Epithelial cell of esophagus (primary cell): ENCODE measurements at places on chromosomes 12 and 14.
A peak's percentile ranks its signal among the peaks of the same experiment; 100 is the strongest.

GRCh38 chr14:23437133-23438100, 2.0 kb upstream of the MYH7 start:
- DNase-seq, result no peak

- DNase-seq, result no peak
These were observed 46.3 kb downstream of the PTPRQ start for GRCh38 chr12:80490329-80490728.

DNA sequence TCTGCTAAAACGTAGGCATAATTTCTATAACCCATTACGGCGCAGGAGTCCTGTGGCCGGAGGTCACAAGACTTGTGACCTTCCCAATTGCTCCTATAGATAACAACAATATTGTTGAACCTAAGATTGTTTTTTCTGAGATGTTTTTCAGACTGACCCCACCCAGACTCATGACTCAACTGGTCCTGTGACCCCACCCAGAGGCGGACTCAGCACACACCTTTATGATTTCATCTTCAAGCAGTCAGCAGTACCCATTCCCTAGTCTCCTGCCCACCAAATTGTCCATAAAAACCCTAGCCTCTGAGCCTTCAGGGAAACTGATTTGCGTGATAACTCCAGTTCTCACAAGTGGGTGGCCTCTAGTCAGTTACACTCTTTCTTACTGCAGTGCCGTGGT, 5.9 kb upstream of the PPP4R3A start:
- peak; percentile 53 for DNase-seq

DNA sequence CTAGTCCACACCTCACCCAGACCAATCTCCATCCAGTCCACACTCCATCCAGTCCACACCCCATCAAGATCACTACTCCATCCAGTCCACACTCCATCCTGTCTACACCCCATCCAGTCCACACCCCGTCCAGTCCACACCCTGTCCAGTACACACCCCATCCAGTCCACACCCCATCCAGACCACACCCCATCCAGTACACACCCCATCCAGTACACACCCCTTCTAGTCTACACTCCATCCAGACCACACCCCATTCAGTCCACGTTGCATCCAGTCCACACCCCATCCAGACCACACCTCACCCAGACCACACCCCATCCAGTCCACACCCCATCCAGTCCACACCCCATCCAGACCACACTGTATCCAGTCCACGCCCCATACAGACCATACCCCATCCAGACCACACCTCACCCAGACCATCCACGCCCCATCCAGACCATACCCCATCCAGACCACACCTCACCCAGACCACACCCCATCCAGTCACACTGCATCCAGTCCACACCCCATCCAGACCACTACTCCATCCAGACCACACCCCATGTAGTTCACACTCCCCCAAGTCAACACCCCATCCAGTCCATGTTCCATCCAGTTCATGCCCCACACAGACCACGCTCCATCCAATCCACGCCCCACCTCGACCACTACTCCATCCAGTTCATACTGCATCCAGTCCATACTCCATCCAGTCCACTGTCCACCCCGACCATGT, 116.6 kb upstream of the RTL1 start:
- no peak for DNase-seq

DNA sequence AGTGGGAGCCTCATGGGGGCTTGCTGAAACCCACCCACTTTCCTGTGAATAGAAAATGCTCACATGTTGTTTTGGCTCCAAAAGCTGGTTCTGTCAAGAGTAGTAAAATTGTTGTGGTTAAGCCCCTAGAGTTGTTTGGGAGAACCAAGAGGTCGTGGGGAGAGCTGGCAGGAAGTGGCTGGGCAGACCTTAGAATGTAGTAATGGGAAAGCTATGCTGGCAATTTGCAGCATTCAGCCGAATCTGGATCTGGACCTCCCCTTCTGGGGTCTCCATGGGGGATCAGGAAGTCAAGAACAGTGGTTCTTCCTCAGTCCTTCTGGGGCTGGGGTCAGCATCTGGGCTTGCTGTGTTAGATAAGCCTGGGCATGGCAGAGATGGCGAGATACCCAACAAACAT, 150.6 kb upstream of the TBX3 start:
- no peak for DNase-seq

- peak; percentile 30 for DNase-seq
These were observed 15.1 kb upstream of the CLEC1A start for GRCh38 chr12:10113920-10114319.

- no peak for DNase-seq
These were observed 218.4 kb upstream of the C14orf180 start for GRCh38 chr14:104361101-104361591.

DNA sequence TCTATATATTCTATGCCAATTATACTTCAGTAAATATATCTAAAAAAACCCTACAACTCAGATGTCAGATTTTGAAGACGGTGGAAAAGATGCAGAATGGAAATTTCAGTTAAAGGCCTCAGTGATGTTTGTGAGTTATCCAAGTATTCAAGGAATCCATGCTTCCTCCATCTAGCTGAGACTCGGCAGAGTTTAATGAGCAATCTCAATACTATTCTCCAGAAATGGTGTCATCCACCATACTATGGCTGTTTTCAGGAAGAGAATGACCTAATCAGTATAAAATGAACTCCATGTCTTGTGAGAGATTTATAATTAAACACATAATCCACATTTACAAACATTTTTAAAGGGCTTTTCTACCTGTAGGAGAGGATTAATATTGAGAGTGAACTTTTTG, 66.0 kb downstream of the KLHL28 start:
- DNase-seq, result peak; percentile 87

- DNase-seq, result peak; percentile 34
These were observed 412 bp downstream of the FGFR1OP2 start for GRCh38 chr12:26938701-26939062.

- no peak for DNase-seq
These were observed at the start of gene TC2N for GRCh38 chr14:91867316-91867988. TC2N (minus strand) TSS chr14:91867536; CDS start chr14:91813769, 53,767 bp downstream.

- no peak for DNase-seq
These were observed 108.9 kb upstream of the RESF1 start for GRCh38 chr12:31850268-31850667.

- peak; percentile 42 for DNase-seq
These were observed at the start of gene CACNA1C for GRCh38 chr12:2052826-2053678. CACNA1C (plus strand) TSS chr12:2052987; CDS start chr12:2053563, 576 bp downstream.

DNA sequence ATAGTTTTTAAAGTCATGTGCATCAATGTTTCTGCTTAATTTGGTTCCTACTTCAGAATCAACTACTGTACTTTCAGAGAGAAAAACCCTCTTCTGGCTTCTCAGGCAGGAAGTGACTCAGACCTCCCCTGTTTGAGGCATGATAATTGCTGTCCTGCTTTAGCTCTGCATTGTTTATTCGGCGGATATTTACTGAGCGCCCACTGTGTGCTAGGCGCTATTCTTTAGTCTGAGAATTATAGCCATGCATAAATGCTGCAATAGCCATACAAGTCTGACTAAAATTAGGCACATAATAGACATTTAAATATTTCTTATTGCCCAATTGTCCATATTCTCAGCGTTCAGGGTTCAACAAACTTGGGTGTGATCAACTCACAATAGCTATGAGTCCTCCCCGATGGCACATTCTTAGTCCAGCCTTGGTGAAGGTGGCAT, 6.1 kb upstream of the AMIGO2 start:
- peak; percentile 73 for DNase-seq

- no peak for DNase-seq
These were observed 363.1 kb downstream of the EGLN3 start for GRCh38 chr14:33587791-33588190.

- no peak for DNase-seq
These were observed 6.2 kb downstream of the SLC41A2 start for GRCh38 chr12:104951759-104952509.

DNA sequence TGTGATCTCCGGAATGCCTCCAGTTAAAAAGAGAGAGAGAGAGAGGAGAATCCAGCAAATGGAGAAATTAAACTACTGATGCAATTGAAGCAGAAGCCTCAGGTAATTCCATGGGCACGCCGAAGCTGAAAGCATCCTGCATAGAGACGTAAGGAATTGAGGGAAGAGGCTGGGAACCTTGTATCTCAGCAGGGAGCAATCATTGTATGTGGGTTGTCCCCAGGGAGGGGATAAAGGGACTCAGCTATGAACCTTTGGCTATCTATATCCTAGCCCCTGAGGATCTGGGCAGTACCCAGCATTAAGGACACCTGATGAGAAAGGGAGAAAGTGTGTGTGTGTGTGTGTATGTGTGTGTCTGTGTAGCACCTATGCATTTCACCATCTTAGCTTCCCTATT, 95.8 kb upstream of the ATXN7L3B start:
- DNase-seq, result no peak

- peak; percentile 85 for DNase-seq
These were observed 16.0 kb upstream of the OR6S1 start for GRCh38 chr14:20657216-20658211.

- peak; percentile 90 for DNase-seq
These were observed at the start of gene FRMD6 for GRCh38 chr14:51651388-51652167. FRMD6 (plus strand) TSS chr14:51651910; CDS start chr14:51689837, 37,927 bp downstream.

DNA sequence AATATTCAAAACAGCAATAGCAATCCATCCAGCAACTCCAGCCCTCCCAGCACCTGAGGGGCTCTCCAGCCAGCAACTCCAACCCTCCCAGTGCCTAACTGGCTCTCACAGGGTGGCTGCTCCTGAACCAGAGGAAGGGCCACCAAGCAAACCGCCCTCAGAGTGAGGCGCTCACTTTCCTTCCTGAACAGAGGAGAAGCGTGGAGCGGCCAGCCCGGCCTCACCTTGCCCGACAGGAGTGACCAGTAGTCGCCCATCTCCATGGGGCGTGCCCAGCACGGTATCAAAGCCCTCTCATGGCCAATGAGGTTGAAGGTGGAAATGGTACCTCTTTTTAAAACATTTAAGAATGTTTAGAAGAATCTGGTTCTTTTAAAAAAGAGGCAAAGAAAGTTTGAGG, 27.4 kb downstream of the CDC42BPB start:
- no peak for DNase-seq

DNA sequence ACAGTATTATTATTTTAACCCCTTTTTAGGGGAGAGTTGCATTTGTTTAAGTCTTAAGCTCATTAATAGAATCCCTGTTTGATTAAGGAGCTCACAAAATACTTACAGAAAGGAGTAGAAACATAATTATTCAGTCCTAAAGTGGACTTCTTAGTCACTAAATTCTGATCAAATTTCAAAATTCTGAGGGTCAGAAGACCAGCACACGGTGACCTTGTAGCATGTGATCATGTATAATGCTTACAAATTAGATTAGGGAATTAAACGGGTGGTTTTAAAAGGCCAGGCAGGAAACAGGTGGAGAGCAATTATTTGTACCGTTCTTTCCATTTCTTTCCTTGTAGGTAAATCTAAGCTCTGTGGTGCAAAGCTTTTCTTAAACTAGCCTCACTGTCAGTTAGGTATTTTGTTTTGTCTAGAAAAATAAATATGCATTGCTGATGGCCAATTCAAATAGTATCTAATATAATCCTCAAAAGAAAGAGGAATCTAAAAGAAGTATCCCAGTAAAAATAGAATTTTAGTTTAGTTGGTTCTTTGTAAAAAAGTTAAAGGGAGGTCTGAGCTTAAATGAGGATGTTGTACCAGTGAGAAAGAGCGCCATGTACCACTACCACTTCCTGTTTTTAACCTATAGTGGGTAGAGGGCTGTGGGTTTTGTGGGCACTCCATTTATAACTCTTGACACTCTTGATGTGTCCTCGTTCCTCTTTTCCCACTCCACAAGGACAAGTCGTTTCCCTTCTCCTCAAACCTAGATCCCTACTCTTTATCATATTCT, 51.1 kb downstream of the SLC38A1 start:
- DNase-seq, result no peak

DNA sequence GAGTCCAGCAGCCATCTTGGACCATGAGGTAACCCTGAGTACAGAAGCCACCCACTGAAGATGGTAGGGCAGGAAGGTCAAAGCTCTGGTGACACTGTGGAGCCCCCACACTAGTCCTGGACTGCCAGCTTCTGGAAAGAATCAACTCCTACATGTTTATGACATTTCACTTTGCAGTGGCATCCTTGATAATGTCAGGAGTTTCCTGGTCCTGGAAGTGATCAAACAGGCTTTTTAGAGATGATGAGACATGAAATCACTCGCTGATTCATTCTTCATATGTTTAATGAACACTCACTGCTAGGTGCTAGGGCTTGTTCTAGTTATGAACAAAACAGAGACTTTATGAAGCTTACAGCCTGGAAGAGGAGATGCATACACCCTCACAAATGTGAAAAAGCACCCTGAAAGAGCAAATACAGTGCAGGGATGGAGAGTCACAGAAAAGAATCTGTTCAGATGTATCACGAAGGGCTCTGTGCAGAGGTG, 15.8 kb upstream of the HNF1A start:
- DNase-seq, result peak; percentile 95

GRCh38 chr12:6950811-6951540, at the start of gene PTPN6:
PTPN6 (plus strand) TSS chr12:6951356; CDS start chr12:6951513, 157 bp downstream.
- DNase-seq, result no peak

GRCh38 chr12:72242946-72243345, 29.2 kb upstream of the TRHDE start:
- DNase-seq, result no peak

DNA sequence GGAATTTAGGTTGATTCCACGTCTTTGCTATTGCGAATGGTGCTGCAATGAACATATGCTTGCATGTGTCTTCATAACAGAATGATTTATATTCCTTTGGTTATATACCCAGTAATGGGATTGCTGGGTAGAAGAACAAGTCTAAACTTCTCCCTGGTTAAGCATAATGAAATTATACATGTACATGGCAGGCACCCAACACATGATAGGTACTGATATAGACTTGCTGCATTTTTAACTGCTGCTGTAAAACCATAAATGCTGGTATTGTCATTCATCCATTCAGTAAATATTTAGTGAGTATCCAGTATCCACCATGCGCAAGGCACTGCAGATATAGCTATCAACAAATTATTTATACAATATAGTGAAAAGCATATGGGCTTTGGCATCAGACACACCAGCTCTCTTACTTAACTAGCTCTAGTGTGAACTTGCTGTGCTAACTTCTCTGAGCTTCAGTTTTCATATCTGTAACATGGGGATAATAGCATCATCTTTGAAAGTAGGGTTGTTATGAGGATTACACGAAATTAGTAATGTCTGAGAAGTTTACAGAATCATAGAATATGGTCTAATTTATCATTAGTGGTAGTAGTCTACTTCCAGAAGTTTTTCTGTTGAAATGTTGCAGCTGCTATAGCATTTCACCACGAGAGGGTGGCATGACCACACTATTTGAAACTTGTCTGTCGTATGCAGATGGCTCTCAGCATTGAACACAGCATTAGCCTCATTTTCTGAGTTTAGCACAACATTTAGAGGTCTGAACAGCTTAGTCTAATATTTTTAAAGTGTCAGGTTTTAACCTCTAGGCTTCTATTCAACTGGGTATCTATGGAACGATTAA, 32.0 kb upstream of the SEL1L start:
- DNase-seq, result peak; percentile 59
